ENCODE measurements at places on chromosomes 12 and 14.

- DNase-seq = no peak
Measured at GRCh38 chr14:104657563-104658324, 31.7 kb upstream of the INF2 start.

GRCh38 chr14:95489214-95490137 lies 27.0 kb downstream of the SYNE3 start:
- DNase-seq = no peak

GRCh38 chr12:13032164-13032563 lies 12.0 kb upstream of the FAM234B start:
- DNase-seq = no peak

DNA sequence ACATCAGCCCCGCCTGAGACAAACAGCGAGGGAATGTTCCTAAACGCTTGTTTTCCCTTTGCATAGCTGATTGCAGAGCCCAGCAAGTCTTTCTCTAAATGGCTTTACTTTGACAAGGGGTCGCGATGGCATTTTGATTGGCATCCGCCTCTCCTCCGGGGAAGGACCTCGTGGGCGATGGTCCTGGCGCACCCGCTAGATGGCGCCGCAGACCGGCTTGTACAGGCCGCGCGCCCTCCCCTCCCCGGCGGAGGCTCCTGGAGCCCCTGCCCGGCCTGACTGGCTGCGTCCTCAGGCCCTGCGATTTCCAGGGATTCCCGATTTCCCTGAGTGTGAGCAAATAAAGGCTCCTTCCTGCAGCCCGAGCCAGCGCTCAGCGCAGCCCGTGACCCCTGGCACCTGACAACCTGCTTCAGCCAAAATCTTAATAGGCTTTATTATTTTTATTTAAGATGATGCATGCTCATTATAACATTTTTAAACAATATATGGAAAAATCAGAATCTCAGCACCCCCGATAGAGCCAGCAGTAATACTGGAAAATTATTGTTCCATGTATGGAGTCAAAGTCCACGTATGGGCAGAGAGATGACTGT lies 468.3 kb downstream of the AACS start:
- DNase-seq = no peak
